Right hindlimb (tissue), 1 donor: ENCODE measurements at places on chromosomes 6 and 20.

GRCh38 chr6:87699576-87699975 lies 2.5 kb downstream of the AKIRIN2 start:
- no peak for DNase-seq

DNA sequence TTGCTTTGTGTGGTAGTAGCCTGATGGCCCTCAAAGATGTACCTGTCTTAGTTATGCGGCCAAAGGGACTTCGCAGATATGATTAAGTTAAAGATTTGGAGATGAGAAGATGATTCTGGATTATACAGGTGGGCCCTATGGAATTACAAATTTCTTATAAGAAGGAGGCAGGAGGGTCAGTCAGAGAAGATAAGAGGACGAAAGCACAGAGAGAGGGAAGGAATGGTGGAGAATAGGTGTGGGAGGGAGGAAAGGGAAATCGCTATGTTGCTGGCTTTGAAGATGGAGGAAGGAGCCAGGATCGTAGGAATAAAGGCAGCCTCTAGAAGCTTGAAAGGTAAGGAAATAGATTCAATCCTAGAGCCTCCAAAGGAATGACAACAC lies 1.2 kb upstream of the TSPYL1 start:
- DNase-seq: no peak

DNA sequence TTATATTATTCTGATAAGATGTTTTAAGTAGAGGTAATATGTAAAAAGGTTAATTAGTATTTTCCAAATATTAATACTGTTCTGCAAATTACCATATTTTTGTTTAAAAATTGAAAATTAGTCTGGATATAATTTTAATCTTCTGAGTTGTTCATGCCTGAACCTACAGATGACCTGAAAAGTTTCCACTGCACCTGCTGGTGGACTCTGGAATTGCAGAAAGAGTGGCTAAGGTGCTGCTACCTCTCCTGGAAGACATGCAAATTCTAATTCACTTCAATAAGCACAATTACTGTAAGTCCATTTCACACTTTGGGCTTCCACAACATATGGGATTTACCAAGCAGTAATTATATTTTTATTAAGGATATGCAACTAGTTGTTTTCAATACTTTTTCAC lies 77.7 kb upstream of the OLIG3 start:
- DNase-seq: no peak

DNA sequence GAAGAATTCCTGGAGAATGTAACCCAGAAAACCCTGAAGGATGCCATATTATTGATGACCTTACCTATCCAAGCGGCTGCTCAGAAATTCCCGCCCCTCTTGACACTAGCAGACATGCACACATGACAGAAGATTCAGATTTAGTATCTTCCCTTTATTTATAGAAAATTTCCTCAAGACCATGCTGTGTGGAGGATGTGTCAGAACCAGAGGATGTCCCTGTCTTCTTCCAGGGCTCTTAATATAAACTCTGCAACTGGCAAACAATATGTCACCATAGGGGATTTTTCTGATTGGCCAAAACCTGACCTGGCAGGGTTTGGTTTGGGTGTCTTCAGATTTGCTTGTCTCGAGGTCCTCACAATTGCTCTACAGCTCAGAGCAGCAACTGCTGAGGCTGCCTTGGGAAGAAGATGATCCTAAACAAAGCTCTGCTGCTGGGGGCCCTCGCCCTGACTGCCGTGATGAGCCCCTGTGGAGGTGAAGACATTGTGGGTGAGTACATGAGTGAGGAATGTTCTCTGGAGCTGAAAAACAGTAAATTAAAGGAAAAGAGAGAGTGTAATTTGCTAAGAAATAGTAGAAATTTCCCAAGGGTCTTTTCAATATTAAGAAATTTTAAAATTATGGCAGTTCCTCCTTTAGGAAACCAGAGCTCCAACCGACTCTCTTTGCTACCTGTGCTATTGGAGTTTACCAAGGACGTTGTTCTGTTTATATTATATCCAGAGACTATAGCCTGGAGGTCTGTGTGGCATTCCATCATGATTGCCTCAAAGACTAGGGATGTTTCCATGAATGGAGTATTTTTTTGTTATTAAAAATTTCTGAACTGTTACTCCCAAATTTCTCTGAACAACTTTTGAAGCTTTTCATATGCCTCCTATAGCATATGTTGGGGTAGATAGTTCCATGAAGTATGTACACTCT lies at the start of gene HLA-DQA2:
Gene HLA-DQA2, plus strand, starts transcription at position 361 of the 930 bp plus-strand sequence. Its CDS starts 53 bp downstream, at position 414.
- no peak for DNase-seq

GRCh38 chr6:11633741-11634509 lies 96.4 kb downstream of the TMEM170B start:
- no peak for DNase-seq

- DNase-seq: no peak
Observed at GRCh38 chr6:9646342-9647070, 768.4 kb downstream of the TFAP2A start.

- DNase-seq: peak; percentile 52
Observed at GRCh38 chr6:108948181-108948661, 100.0 kb downstream of the ARMC2 start.

- DNase-seq: no peak
Observed at GRCh38 chr6:126195625-126196236, 144.2 kb upstream of the CENPW start.

- no peak for DNase-seq
Observed at GRCh38 chr6:28683945-28684538, 158.4 kb downstream of the GPX5 start.

DNA sequence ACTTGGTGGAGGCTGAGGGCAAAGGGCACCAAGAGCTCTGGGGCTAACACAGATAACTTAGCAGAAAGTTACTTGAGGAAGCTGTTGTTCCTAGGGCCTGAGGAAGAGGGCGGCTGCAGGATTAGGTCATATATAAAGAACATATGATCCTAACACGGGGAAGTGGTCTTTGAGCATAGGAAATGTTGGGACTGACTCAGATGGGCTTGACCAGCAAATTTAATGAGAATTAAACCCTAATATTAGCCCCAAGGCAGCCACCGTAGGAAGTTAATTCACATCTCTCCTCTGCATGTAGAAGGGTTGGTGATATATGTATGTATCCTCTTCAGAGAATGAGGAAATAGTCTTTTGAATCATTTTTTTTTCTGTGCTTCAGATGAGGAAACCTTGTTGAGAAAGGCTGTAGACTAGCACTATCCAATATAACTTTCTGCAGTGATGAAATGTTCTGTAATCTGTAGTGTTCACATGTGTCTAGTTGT lies 9.2 kb upstream of the ZBTB9 start:
- DNase-seq: no peak

DNA sequence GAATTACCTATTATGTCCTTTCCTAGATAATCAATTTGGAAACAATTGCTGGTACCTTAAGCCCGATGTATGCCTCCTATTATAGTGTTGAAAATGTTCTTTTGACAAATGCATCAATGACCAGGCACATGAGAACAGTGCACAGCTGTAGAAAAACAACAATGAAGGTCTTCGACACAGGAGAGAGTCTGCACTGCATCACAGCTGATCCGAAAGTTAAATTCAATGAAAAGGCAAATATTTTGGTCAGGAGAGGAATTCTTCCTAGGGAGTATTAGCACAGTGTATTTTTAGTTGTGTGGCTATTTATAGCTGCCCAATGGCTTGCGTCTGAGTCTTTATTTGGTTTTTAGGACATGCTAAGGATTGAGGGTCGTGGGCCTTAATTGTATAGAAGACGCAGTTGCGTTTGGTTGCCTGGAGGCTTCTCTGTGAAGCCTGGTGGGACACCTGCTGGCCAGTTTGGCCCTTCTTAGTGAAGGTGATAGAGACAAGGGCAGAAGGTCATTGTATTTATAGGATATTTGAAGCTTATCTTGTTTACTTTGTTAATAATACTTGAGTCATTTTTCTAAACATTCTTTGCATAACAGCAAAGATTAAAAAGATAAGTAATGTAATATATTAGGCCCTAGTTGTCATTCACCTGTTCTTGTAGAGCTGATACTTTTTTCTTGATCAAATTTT lies 72.3 kb downstream of the CDYL start:
- DNase-seq: no peak

- no peak for DNase-seq
Observed at GRCh38 chr20:40956542-40957264, 71.9 kb upstream of the TOP1 start.

DNA sequence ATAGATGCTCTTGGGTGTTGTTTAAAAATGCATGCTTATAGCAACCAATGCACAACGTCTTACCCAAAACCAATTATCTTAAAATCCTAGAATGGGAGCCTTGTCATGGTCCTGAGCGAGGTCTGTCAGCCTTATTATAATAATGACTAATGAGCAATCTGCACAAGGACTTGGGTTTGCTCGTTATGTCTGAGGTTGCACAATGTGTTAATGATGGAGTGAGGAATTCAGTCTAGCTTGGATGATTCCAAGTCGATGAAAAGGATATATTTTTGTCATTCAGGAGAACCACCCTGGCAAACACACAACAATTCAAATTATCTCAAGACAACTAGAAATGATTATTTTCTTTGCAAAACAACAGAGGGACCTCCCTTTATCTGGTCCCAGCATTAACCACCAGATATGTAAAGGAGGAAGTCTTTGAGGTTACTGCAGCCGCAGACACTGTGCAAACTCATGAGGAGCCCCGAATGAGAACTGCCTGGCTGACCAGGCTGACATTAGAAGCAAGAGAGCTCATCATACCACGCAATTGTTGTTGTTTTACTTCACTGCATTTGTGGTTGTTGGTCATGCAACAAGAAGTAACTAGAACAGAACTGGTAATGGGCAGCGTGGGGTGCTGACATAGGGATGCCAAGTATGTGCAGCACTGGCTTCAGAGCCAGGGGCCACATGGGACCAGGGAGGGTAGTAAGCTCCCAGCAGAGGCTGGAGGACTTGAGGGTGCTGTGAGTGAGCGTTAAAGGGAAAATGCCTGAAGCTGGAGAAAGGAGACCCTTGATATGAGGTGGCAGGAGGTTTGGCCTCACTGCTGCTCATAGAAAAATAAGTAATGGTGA lies 488.3 kb downstream of the CDH26 start:
- DNase-seq: no peak

DNA sequence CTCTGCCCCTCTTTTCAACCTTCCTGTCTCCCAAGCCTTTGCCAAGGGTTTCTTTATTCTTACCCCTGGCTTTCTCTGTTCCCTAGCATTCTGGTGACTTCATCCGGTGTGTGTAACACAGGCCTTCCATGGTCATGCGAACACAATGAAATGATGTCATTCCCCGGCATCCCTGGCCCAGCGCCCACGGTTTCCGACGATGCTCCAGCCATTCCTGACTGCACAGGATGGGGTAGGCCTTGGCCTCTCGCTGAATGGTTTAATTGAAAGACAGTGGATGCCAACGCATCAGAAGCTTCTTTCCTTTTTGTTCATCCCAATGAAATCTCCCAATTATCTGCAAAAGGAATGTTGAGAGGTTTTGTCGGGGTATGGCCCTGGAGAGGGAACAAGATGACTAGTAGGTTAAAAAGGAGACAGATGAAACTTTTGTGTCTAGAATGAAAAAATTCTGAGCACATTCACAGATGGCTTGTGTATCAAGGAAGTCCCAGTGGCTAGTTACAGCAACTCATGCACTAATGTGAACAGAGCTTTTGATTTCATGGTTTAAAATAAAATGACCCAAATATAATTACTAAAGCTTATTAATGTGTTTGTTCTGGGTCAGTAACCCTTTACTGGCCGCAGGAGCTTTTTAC lies 655.0 kb downstream of the QKI start:
- peak; percentile 85 for DNase-seq

GRCh38 chr20:1635291-1635979 lies 15.6 kb upstream of the SIRPB1 start:
- DNase-seq: no peak

DNA sequence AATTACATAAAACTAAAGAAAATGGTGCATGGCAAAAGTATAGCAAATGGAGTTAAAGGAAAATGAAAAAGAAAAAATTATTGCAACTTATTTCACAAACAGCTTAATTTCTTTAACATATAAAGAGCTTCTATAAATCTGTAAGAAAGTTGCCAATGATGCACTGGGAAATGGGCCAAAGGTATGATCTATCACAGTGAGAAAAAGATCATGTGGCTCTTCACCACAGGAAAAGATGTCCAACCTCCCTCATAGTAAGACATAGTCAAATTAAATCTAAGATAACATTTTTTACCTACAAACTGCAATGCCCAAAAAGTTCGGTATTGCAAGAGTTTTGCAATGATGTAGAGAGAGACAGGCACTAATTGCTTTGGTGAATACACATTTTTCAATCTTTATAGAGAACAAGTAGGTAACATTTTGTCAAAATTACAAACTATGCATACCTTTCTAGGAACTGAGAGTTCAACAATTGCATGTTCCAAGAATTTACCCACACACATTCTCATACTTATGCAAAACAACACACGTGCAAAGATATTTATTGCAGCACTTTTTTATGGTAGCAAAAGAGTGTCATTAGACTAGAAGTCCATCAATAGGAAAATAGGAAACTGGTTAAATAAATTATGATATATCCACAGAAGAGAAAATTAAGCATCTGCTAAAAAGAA lies 372.6 kb downstream of the QKI start:
- no peak for DNase-seq

- DNase-seq: no peak
Observed at GRCh38 chr20:35344354-35344837, 52.2 kb upstream of the FAM83C start.

DNA sequence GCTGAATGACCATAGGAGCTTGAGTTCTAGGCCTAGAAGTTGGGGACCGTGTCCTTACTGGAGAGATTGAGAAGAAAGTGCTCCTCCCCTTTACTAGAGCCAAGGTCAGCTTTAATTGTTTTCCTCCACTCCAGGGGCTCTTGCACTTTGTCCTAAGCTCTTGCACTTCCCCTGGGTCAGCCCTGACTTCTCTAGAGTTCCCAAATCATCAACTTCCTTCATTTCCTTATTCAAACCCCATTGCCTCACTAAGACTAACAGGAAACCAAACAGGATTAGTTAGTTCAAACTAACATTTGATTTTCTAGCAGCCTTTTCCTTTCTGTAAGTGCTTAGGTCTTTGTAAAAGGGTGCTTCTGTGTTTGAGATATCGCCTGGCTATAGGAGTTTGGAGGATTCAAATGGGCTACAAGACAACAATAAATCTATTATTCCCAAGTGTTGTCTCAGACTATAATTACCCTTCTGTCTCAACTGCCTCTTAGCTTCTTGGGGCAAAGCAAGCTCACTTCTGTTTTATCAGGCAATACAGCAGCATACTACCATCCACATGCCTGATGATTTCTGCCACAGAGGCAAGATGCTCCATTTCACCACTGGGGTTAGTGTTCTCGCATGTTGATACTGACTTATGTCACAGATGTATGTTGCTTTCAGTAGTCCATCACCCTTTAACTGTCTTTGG lies 12.8 kb upstream of the DTNBP1 start:
- no peak for DNase-seq

DNA sequence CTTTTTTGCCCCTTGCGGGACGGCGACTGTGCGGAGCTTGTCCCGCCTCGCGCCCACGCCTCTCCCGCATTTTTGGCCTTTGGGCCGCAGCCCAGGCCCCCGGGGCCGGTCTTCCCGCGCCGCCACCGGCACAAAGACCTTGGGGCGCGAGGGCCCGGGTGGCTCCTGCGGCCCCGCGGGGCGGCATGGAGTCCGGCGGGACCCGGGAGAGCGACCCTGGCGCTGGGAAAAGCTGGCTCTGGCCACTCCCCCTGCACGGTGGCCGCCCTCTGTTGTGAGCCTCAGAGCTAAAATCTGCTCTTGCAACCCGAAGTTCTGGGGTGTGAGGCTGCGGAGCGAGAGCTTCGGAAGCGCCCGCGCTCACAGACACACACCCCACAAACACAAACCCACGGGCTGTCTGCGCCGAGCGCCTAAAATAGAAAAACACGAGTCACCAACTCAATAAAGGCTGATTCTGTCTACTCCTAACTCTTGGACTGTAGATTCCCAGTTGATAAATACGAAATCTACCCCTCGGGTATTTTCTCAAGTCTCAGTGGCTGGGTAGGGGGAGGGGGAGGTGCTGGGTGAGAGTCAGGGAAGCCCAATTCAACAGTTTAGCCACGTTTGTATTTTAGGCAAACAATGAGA lies 496 bp upstream of the BEND3 start:
- DNase-seq: peak; percentile 74

GRCh38 chr6:112343390-112343789 lies 3.7 kb upstream of the RFPL4B start:
- DNase-seq: no peak
